ENCODE measurements at places on chromosomes 4 and X.

- DNase-seq: no peak
These were observed 20.8 kb downstream of the IRF2 start for GRCh38 chr4:184453365-184454160.

DNA sequence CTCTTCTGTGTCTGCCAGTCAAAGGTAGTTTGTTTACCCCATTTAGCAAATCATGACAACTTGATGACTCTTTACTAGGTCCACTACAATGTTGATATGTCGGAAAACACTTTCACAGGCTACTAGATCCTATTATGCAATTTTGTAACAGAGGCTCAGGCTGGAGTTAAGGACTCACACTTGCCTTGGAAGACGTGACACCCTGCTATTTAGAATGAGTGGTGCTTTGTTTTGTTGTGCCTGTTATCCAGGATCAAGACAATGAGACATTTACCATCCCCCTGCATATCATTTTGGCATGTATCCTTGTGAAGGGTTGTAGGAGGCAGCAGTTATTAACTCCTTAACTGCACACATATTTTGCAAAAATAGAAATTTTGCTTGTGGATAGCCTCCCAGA lies 263.7 kb downstream of the IL1RAPL1 start:
- DNase-seq: no peak

- no peak for DNase-seq
These were observed 36.9 kb downstream of the NR3C2 start for GRCh38 chr4:148405161-148405893.

GRCh38 chr4:152247271-152247975 lies 288.5 kb downstream of the FBXW7 start:
- DNase-seq: no peak

DNA sequence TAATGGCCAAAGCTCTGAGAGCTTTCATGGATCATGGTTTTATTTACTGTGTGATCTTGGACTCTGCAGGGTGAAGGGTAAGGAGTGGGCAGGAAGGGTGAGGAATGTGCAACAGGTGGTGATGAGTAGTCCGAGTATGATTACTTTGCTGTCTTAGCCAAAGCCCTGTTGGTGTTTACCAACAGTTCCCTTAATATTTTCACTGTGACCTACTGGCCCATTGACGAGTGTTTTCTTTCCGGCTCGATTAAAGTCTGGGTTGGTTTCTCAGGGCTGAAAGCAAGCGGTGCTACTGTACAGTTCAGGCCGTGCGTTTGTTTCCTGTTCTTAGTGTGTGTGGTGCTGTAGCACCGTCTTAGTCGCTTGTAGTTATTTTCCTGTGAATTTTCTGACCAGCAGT lies 2.6 kb downstream of the ARHGAP24 start:
- DNase-seq: no peak

- no peak for DNase-seq
These were observed 422.3 kb downstream of the MAPK10 start for GRCh38 chr4:85937507-85937906.

- no peak for DNase-seq
These were observed 131.4 kb downstream of the COL25A1 start for GRCh38 chr4:109171070-109171469.

GRCh38 chr4:114780205-114780604 lies 181.6 kb downstream of the UGT8 start:
- DNase-seq: no peak

DNA sequence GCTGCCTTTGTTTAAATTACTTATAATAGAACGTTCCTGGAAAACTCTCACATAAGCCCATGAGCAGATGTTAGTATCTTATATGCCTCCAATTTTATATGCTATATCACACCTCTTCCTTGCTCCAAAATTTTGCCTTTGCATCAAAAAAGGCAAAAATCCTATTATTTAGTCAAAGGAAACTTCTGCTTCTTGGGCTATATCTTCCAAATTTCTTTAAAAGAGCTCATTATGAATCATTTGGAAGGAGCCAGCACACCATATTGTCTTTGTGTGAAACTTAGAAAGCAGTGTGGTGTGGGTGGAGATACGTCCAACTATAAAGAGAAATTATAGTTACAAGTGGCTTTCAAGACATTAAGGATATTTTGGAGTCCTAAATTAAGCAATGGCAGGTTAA lies 35.7 kb downstream of the NHS start:
- DNase-seq: no peak

DNA sequence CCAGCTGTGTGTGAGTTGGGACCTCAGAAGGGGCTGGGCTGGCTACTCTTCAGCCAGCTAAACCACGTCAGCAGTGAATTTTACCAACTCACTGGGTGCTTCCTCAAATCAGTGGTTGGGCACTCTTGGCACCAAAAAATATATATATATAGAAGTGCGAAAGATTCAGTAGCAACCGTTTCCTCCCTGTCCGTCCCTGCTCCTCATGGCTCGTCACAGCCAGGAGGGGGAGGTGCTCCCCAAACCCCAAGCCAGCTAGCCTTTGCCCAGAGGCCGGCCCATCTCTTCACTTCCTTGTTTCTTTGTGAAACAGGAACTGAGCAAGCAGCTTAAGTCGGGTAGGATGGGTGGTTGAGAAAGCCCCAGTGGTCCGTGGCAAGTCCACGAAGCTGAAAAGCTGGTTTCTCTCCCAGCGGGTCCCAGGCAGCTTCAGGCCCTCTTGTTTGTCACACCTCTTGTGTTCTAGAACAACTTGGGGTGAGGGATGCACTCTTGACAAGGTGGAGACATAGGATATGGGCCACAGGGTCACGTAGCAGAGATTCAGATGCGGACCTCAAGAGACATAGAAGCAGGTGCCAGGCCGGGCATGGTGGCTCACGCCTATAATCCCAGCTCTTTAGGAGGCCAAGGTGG lies 6.8 kb upstream of the SASH3 start:
- no peak for DNase-seq

DNA sequence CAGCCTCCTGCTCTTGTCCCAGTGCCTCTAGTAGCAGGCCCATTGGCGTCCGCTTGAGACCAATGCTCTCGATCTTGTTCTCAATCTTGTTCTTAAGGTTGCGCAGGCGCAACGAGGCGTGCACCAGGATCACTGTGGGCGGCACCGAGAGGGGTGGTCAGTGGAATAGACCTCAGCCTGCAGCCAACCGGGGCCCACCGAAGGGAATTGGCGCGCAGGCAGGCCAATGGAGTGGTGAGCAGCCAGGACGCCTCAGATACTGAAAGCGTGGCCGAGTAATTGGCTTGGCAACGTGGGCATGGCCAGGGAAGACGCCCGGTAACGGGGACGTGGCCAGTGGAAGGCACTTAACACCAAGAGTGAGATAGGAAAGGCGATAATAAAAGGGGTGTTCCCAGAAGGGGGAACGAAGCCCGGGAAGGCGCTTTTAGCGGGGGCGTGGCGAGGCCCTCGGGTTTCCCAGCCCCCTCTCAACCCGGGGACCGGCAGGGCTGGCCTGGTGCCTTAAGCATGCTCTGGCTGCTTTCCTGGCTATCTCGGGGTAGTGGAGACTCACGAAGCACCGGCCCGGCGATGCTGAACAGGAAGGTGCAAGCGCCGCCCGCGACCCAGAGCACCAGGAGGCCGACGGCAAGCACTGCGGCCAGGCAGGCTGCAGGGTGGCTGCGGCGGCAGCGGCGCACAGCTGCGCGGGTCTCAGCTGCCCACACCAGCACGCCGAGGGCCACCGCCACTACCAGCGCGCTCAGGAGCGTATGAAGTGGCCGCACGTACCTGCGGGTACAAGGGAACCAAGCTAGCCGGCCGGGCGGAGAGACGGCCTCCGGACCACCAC lies 1.7 kb downstream of the PRAF2 start:
- no peak for DNase-seq

DNA sequence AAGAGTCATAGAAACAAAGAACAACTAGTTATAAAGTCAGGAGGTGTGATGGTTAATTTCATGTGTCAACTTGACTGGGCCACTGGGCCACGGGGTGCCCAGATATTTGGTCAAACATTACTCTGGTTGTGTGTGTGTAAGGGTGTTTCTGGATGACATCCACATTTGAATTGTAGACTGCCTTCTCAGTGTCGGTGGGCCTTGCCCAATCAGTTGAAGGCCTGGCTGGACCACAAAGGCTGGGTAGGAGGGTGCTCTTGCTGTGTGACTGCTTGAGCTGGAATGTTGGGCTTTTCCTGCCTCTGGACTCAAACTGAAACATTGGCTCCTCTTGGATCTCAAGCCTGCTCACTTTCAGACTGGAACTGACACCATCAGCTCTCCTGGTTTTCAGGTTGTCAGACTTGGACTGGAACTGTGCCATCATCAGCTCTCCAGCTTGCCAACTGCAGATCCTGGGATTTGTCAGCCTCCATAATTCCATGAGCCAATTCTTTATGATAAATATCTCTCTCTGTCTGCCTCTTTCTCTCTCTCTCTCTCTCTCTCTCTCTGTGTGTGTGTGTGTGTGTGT lies 41.4 kb downstream of the CLDN34 start:
- no peak for DNase-seq

- no peak for DNase-seq
These were observed 855.6 kb downstream of the CCSER1 start for GRCh38 chr4:90982813-90983212.

GRCh38 chr4:49036528-49036927 lies 50.5 kb downstream of the CWH43 start:
- no peak for DNase-seq

- DNase-seq: no peak
These were observed 241.0 kb downstream of the AFF2 start for GRCh38 chrX:148741441-148741840.

DNA sequence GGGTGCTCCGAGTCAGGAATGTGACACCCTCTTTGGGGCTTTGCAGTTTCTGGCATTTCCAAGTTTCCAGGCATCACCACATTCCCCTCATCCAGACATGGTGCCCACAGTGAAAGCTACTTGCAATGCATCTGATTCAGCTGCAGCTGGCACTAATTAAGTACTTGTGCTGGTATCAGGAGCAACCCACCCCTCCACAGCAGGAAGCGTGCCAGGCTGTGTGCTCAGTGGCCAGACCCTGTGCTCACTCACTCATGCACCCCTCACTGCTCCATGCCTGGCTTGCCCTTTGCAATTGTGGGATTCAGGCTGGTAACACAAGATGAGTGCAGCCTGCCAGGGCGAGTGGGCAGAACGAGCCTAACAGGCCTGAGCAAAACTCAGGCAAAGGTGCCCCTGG lies 271.2 kb downstream of the EPHA5 start:
- DNase-seq: no peak

- DNase-seq: no peak
These were observed 220.1 kb downstream of the RAB28 start for GRCh38 chr4:13263967-13264525.

DNA sequence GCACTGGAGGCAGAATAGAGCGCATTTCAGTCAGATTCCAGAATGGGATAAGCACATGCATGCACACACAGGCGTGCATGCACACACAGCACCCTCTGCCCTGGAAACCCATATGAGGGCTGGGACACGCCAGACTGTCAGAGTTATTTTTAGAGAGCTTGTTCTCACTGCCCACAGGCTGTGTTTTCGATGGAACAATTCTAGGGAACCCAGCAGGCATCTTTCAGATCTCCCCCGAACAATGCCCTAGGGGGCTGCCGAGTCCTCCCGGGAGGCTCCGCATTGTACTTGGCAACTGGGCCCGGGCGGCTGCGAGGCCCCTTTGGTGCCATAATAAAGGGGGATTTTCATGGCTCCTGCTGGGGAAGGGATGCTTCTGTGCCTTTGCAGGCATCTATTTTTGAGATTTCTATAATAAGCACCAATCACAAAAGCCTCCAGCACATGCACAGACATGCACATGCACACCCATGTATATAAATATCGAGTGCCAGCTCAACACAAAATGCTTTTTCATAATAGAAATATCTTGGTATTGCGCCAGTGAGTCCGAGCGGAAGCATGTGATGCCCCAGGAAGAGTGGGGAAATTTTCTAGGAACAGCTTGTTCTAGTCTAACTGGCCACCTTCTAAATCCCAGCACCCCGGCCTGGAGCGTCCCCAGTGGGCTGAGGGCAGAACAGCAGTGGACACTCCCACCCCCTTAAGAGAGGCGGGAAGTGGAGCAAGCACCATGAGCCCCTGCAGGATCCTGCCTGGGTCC lies 88.5 kb downstream of the PHKA2 start:
- DNase-seq: no peak

DNA sequence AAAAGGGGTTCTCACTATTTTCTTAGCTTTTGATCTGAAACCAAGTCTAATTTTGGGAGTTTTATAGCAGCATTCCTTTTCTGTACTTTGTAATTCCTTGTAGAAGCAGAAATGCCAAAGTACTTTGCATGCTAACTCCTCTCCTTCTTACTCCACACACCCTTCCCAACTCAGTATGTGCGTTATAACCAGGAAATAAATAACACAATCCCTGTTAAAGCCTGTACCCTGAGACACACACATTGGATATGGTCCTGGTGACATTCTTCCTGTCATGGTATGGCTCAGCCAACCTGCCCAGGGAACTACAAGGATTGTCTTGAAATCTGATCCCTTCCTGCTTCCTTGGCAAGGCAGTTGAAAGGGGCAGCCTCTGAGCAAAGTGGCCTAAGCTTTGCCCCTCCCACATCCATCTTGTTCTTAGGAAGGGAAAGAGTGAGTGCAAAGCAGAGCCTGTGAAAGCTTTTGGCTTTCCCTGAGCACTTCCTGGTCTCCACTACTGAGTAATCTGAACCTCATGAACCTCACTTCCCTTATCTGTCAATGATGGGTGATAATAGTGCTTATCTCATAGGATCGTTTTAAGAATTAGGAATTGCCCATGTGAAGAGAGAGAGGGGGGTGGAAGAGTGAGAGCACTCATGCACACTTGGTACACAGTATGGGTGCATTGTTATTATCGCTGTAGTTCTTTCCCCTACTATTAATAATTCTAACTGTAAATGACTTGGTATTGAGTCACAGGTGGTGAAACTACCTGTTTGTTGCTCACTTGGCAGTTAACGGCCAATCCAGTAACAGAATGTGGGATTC lies 109.3 kb downstream of the AFF2 start:
- DNase-seq: no peak

- DNase-seq: no peak
These were observed 134.3 kb downstream of the AMELX start for GRCh38 chrX:11427453-11428071.

DNA sequence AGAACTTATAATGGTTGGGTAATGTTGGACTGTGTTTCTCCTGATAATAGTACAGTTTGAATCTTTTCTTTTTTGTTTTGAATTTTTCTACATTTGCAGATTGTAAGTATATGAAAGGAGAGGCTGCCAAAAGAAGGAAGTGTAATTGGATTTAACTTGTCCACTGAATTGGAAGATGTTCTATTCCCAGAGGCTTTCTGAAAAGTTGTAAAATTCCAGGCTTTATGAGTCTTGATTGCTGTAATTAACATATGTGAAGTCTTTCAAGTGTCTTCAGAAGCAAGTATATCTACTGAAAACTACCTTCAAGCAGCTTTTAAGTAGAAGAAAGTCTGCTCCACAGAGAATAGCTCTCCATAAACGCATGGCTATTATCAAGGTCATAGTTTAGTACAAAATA lies 2456.4 kb downstream of the PCDH7 start:
- DNase-seq: no peak

GRCh38 chrX:134626434-134626833 lies 31.8 kb downstream of the PLAC1 start:
- no peak for DNase-seq

DNA sequence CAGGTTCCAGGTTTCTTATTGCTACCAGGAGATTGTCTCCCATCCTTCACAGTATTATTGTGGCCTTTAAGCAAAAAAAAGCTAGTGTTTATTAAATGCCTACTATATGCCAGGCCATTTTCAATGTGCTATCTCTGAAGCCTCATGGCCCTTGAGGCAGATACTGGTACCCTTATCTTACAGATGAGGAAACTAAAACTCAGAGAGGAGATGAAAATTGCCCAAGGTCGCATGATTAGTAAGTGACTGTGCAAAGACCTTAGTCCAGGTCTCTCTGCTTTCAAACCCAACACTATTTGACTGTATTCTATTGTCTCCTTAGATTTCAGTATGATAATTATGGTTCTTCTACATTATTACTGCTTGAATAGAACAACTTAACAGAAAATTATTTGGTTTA lies 717.9 kb upstream of the AMOT start:
- DNase-seq: no peak

All from stimulated activated CD4-positive, alpha-beta T cell treated with anti-CD3 and anti-CD28 coated beads, Interleukin-4, amount 100 ng/mL, for 48 hours (primary cell).